Psoas muscle (tissue), 8 donors: ENCODE measurements at places on chromosomes 4 and X. TPM values are rescaled to one million over a fixed set of nuclear protein-coding genes. Genes with fewer than 3 reads are reported as not detected.

GRCh38 chr4:152308951-152309350 is 226.9 kb downstream of the FBXW7 start:
- no peak overlapping the region for H3K4me3 ChIP-seq
- no peaks in the 10 kb centered on the region for H3K4me1 ChIP-seq
- DNase-seq, result no peak
- no peaks in the 10 kb centered on the region for H3K36me3 ChIP-seq
- H3K27me3 ChIP-seq, result no peaks in the 10 kb centered on the region

DNA sequence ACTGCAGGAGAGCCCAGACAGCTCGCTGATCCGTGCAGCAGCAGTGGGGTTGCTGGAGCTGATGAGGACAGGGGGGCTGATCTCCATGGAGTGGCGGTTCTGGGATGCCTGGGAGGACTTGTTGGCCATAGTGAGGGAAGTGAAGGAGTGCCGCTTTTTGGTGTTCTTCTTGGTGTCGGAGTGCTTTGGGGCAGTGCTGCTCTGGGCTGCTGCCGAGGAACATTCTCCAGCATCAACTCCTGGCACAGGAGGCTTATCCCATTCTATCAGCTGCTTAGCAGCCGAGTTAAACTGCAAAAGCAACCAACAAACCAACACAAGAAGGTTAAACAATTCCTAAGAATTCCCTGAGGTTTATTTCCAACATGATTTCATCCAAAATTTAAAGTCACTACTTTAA is 126.3 kb upstream of the CBR4 start:
- H3K27me3 ChIP-seq, result no peaks in the 10 kb centered on the region
- H3K4me3 ChIP-seq, result no peak overlapping the region
- H3K36me3 ChIP-seq, result peaks cover 47% of the 10 kb centered on the region
- no peak overlapping the region for H3K27ac ChIP-seq

DNA sequence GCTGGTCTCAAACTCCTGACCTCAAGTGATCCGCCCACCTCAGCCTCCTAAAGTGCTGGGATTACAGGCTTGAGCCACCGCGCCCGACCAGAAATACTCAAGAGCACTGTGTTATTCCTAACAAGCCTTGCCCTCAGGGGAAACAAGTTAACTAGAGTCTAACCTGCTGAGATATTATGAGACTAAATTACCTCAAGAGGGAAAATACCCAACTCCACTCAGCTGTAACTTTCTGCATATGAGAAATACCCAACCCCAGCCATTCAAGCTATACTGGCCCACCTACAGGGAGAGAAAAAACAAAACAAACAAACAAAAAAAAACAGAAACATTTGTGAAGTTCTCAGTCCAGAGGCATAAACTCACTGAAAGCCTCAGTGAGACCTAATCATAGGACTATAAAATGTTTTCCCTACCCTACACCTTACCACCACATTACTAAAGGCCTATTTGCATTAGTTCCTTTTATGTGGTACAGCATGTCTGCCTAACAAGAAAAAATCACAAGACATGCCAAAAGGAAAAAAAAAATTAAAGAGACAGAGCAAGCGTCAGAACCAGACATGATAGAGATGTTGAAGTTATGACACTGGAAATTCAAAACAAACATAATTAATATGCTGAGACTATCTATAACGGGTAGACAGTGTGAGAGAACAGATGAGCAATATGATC is 876.0 kb downstream of the FSTL5 start:
- no peaks in the 10 kb centered on the region for H3K27me3 ChIP-seq
- H3K27ac ChIP-seq, result no peak overlapping the region
- no peaks in the 10 kb centered on the region for H3K4me1 ChIP-seq
- no peak for DNase-seq
- no peak overlapping the region for H3K4me3 ChIP-seq

APLN gene
- total RNA-seq, result 0.86 TPM

P2RY10 gene
- not detected for total RNA-seq

ATP2B3 gene
- not detected for total RNA-seq

PLK4 gene
- total RNA-seq, result 0.67 TPM

SYNPO2 gene
- total RNA-seq, result 2,858 TPM

SPANXD gene
- not detected for total RNA-seq
